Esophagus squamous epithelium (tissue), 5 donors: ENCODE measurements at places on chromosomes 1 and 21.

GRCh38 chr1:92949937-92950817 is 11.1 kb downstream of the DIPK1A start:
- no peak for DNase-seq

- DNase-seq: no peak
Observed at GRCh38 chr1:78095593-78095992, 49.8 kb downstream of the GIPC2 start.

DNA sequence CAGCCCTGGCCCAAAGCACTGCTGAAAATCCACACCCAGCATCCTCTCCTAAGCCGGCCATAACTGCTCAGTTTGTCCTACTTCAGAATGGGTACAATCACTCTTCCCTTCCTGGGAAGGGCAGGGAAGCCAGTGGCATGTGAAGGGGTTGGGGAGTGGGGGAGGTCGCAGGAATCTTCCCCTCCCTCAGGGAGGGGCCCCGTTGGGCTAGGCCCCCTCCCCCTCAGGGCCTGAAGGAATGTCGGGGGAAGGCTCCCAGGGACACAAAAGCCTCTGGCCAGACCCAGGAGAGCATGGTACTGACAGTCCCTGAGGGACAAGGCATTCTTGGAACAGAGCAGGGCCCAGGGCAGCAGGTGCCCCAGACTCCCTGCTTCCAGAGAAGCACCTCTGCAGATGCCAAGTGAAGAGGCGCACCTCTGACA is 1.2 kb downstream of the ELOVL1 start:
- no peak for DNase-seq

- DNase-seq: no peak
Observed at GRCh38 chr1:1074631-1075147, 583 bp upstream of the RNF223 start.

DNA sequence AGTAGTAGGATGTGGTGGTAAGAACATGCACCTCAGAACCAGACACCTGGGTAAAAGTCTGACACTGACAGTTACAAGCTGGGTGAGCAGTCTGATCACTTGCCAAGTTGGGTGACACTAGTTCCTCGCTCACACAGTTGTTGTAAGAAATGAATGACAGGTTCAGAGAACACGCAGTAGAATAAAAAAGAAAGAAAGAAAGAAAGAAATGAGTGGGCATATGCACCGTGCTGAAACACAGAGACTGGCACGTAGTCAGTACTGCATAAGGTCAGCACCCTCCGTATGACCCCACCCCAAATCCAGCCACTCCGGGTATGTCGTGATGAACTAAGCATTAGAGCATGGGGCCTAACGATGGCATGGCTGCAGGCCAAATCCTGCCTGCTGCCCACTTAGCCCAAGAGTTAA is 90.6 kb downstream of the GLUL start:
- DNase-seq: no peak

- no peak for DNase-seq
Observed at GRCh38 chr1:20377516-20378270, 87.0 kb downstream of the VWA5B1 start.

DNA sequence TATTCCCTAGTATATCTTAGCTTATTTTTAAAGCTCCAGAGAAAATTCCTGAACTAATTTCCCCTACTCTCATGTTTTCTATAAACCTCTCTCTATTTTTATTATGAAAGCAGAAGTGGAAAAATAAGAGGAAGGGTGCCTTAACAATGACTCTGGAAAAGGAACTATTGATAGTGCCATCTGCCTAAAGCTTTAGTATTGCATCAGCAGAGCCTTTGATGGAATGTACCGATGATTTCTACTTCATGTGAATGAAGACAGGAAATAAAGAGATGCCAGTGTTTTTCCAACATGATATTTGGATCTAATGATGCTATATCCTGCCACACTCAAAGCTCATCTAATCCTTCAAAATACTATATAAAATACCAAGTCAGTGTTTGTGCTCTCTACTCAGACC is 35.1 kb downstream of the TNFSF18 start:
- no peak for DNase-seq

- DNase-seq: no peak
Observed at GRCh38 chr1:243841507-243841906, 8.5 kb downstream of the AKT3 start.

- DNase-seq: no peak
Observed at GRCh38 chr21:43835050-43835449, 30.0 kb upstream of the AGPAT3 start.

DNA sequence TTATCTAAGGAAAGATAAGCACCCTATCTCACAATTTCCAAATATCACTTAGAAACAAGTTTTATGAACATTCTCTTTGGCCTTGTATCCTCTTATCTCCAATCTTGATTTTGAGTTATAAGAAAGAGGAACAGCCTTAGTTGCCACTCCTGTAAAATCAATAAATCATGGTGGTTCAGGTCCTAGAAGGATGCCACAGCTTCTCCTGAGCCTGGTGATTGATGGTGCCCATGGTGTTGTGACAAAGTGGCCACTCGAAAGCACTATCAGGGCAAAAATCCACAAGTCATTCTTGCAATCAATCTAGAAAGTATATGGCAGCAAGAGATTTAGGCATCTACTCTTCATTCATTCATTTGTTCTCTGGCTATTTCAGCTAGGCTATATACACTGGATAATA is 27.8 kb downstream of the GBP6 start:
- DNase-seq: no peak

DNA sequence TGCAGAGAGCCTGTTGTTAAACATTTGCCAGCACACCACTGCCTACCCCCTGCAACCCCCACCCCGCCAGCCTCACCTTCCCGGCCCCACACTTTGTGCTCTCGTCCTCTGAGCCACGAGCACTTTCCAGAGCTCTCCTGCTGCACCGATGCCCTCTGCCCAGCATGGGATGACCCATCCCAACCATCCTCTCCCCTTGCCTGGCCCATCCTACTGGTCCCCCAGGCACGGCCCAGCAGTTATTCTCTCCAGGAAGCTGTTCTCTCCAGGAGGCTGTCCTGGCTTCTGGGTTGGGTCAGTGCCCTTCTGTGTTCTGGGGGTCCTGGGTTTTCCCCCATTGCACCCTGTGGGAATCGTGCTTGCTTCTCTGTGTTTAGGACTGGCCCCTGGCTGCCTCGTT is 60.1 kb upstream of the ABCG1 start:
- no peak for DNase-seq

GRCh38 chr1:37951783-37952624 is 5.2 kb upstream of the INPP5B start:
- DNase-seq: no peak

DNA sequence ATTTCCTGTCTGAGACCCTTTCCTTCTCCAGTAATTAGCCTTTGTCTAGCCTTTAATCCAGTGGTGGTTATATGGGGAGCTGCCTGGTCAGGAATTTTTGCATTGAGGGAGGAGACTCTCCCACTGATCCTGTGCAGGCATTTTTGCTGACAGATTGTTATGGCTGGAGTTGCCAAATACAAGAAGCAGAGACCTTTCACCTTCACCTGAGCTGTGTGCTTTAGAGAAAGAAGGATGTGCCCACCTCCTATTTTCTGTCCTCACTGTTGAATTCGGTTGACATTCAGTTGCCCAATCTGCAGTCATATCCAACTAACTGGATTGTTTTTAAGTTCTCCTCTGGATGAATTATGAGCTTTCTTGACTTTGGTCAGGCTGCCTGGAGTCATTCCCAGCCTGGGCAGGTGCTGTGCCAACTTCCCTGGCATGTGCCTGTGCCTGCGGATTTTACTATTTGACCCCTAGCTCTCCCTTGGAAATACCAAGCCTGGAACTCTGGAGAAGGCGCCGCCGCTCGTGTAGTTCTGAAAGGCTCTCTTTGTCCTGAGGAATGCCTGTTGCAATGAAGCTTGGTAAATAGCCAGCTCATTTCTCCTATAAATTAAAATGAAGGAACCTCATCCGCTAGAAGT is 143.9 kb downstream of the NOS1AP start:
- no peak for DNase-seq

DNA sequence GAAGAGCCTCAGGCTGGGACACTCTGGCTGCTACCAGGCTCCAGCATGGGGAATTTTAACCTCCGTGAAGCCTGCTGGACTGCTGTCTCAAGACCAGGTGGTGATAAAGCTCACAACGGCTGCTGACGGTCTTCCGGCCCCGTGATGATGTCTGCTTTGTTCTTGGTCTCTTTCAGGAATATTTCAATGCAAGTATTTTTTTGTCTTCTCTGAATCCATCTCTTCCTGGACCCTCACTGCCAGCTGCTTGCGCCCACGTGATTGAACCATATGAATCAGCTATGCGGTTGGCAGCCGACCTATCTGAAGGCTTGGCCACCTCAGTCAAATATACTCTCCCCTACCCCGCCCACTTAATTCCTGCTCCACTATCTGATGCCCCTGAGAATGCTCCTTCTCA is 14.6 kb upstream of the SLC6A17 start:
- DNase-seq: no peak

DNA sequence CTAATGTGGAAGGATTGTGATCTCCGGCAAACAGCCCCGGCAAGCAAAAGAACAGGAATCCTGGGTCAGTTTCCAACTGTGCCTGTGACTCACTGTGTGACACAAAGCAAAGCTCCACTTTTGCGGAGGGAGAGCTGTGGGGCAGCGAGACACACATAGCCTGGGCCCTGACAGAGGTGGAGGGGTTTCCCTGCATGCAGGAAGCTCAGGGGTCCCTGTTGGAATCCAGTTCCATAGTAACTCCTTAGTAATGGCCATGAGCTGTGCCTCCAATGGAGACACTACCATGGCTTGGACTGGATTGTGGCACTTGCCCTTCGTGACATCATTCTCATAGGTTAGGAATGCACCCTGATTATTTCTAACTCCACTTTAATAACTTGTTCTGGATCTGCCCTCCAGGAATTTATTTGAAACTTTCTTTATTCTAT is 47.0 kb upstream of the ATF3 start:
- no peak for DNase-seq

- DNase-seq: no peak
Observed at GRCh38 chr21:45536301-45537081, 5.7 kb downstream of the SLC19A1 start.

DNA sequence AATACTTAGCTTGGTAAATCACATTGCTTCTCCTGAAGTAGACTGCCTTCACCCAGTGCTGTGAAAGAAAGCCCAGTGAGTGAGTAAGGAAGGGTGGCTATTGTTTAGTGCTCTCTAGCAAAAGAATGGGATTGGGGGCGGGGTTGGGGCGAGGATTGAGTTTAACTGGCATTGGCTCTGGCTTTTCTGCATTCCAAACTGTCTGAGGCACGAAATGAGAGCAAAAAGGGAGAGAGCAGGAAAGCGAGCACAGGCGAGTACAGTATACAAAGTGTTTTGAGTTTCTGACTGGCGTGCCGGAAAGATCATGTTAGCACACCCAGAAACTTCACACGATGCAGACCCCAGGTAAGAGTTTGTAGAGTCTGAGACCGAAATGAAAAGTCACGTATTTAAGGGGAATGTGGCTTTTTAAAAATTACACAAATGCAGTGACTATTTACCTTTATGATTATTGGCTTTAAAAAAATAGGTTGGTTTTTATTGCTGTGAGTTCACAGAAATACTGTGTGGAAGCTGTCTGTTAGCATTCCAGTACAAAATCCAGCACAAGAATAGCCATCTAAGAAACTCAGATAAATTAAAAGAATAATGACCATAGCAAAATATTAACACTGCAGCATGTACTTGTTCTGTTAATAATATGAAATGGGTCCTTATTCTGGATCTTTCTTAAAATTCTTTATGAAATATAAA is 155.4 kb downstream of the CLEC20A start:
- no peak for DNase-seq

DNA sequence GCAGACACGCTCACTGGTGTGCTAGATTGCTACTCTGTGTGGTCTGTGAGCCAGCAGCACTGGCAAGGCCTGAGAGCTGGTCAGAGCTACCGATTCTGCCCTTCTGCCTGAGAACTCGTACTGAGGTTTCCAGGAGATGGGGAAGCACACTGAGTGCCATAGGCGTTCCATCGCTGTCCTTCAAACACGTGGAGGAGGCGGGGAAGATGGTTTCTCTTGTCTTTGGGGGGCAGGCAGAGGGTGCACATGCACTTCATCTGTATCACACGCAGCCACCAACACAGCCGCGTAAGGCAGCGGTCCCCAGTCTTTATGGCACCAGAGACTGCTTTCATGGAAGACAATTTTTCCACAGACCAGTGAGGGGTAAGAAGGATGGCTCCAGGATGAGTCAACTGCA is 23.8 kb upstream of the MX1 start:
- DNase-seq: no peak

- DNase-seq: no peak
Observed at GRCh38 chr1:234533975-234534876, 55.2 kb upstream of the TARBP1 start.

- DNase-seq: no peak
Observed at GRCh38 chr1:64033667-64034220, 169.7 kb upstream of the UBE2U start.

DNA sequence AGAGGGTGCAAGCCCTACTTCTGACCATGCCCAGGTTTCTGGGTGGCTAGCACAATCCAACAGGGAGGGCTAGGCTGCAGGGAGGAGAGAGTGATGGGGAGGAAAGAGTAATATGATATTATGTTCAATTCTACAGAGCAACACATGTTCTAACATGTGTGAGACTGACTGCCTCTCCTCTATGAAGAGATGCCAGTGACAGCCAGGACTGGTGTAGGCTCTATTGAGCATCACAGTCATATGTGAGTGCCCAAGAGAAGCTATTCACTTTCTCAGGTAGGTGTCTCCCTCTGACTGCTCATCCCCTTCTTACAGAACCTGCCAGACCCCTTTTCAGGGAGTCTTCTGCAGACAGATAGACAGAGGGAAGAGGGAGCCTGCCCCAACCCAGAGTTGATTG is 446.1 kb downstream of the SIPA1L2 start:
- DNase-seq: no peak

DNA sequence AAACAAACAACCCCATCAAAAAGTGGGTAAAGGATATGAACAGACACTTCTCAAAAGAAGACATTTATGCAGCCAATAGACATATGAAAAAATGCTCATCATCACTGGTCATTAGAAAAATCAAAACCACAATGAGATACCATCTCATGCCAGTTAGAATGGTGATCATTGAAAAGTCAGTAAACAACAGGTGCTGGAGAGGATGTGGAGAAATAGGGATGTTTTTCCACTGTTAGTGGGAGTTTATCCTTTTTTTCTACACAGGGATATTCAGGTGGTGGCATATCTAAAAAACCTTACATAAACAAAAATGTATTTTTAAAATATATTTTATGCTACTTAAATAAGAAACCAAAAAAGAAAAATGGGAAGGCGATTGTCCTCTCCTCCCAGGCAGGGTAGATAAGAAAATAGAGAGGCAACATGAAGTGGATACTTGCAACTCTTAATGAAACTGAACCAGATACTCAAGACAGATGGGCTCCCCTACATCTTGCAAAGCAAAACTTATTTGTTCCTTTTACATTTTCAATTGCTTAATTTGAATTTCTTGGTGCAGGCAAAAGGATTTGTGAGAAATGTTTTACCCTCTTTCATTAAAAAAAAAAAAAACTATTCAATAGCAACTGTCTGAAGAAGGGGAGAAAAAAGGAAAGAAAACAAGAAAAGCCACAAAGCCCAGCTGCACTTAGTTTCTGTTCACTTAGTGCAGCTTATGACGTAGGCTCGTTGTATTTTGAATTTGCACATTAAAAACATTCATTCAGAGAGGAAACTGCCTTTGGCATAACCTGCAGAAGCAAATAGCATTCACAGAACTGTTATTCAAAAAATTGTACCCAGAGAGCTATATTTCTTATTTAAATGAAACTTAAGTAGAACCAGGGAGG is 36.9 kb upstream of the RGS1 start:
- no peak for DNase-seq

GRCh38 chr1:29123053-29123886 is 433 bp downstream of the TMEM200B start:
- DNase-seq: no peak
